Esophagus squamous epithelium (tissue), 5 donors: ENCODE measurements at places on chromosomes 1 and 21.

- DNase-seq, result no peak
Observed at GRCh38 chr1:92817137-92817697, 14.6 kb upstream of the RPL5 start.

- DNase-seq, result no peak
Observed at GRCh38 chr1:114712977-114713376, 3.6 kb downstream of the NRAS start.

DNA sequence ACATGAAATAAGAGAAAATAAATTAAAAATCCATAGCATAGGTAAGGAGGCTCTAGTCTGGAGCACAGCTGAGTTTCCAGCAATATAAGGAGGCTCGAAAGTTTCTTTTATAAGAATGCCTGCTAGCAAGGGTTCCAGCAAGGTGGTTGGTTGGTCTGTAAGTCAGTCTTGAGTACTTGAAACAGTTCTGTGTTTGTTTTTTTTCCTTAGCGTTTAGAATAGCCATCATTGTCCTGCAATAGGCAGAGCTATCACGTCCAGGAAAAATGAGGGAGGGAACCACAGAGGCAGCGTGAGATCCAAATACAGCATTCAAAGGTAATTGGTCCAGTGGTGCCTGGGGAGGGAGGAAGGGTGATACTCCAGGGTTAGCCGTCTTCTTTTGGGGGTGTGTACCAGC, 8.4 kb downstream of the UBE2Q1 start:
- no peak for DNase-seq

DNA sequence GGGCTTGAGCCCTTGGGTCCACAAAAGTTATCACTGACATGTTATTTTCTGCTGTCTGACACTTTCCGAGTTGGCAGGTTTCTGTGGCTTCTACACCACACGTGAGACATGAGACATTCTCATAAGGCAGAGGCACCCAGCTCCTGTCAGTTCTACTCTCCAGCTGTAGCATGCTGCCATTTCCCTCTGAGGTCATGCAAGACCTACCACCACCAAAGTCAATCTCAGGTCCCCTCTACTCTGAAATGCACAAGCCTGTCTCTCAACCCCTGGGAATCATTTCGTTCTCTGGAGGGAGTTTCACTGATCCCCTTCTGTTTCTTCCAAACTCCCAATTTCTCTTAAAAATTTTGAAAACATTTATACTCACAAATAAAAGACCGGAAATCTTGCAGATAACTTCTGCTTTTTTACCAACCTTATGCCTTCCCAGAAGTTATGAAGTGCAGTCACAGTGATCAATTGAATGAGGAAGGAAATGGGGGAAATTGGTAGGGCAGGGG, 39.5 kb upstream of the CR2 start:
- DNase-seq, result no peak

- no peak for DNase-seq
Observed at GRCh38 chr1:7329868-7330615, 441.1 kb upstream of the VAMP3 start.

- DNase-seq, result no peak
Observed at GRCh38 chr1:197917805-197918651, 856 bp downstream of the LHX9 start.

GRCh38 chr1:115807723-115808122, 33.2 kb downstream of the NHLH2 start:
- no peak for DNase-seq

- DNase-seq, result no peak
Observed at GRCh38 chr1:225343618-225344017, 84.2 kb downstream of the LBR start.
